ENCODE measurements at places on chromosomes 4 and X.

DNA sequence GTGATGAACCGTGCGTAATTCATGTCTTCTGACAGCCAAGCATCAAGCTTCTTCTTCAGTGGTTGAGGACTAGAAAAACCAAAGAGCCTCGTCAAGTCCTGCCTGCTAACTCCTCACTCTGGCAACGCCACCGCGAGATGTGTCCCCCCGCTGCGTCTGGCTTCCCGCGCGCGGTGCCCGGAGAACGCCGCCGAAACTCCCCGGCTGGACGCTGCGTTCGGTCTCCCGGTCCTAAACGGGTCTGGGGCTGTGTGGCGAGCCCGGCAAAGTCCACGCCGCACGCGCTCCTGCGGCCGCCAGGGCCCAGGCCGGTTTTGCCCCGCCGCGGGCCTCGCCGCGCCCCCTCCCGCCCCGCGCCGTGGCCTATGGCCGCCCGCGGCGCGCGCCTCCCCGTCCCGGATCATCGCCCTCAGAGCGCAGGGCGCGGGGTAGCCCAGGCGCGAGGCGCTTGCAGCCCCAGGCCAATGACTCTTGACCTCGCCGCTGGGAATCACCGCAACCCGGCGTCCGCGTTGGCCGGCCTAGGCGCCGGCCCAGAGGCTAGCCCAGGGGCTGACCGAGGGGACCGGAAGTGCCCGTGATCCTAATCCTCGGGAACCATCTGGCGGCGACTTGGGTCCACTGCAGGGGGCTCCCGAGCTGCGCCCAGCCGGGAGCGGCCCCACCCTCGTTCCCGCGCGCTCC lies at the start of gene AADAT:
Gene AADAT, minus strand, starts transcription at position 289 of the 684 bp plus-strand sequence. Its CDS starts 266 bp downstream, at position 23.
- DNase-seq, result no peak

GRCh38 chr4:110442309-110442708 lies 33.6 kb upstream of the ENPEP start:
- DNase-seq, result no peak

- no peak for DNase-seq
Observed at GRCh38 chr4:150948710-150949109, 66.4 kb downstream of the LRBA start.

DNA sequence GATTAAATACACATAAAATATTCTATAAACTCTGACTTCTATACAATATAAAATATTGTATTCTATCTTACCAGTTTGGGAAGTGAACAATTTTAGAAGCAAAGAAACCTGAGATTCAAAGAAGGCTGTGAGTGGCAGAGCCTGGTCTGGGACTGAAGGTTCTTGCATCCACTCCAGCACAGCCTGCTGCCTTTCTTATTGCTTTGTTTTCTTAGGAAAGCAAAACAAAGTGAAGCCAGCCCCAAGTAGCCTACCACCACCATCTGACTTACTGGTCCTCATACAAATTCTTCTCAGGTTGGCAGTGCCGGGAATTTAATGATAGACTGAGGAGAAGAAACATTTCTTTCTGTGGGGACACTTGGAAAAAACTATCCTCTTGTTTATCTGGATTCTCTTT lies 129.7 kb upstream of the SMAD1 start:
- DNase-seq, result no peak

DNA sequence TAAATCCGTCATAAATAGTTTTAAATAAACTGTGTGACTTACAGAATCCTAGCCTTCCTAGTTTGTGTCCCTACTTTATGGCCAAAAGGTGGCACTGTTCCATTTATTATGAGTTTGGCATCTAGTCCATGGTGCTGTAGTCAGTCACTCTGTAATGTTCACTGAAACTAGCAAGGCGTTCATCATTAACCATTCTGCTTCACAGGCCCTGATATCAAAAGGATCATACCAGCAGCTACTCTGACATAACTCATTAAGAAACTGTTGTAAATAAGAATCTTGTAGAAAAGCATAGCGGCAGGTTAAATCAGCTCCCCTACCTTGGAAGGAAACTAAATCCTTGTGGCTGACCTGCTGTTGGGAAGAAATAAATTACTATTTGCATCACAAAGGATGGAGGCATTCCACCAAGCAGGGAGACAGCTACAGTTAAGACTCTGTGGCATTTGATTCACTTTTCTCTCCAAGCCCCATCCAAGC lies 919.6 kb upstream of the DIAPH2 start:
- DNase-seq, result no peak

All from stimulated activated CD4-positive, alpha-beta T cell treated with anti-CD3 and anti-CD28 coated beads, Interleukin-15, amount 100 ng/mL, for 1 hour (primary cell).